Right ventricle myocardium superior (tissue), 1 donor: ENCODE measurements at places on chromosomes 5 and 9. TPM values are rescaled to one million over a fixed set of nuclear protein-coding genes. Genes with fewer than 3 reads are reported as not detected.

GRCh38 chr9:73023025-73023541, 70.2 kb upstream of the ALDH1A1 start:
- DNase-seq, result peak; percentile 47

- no peak for DNase-seq
Observed at GRCh38 chr5:110087829-110088228, 398.1 kb downstream of the MAN2A1 start.

AQP7 gene
- total RNA-seq, result 155 TPM

DNA sequence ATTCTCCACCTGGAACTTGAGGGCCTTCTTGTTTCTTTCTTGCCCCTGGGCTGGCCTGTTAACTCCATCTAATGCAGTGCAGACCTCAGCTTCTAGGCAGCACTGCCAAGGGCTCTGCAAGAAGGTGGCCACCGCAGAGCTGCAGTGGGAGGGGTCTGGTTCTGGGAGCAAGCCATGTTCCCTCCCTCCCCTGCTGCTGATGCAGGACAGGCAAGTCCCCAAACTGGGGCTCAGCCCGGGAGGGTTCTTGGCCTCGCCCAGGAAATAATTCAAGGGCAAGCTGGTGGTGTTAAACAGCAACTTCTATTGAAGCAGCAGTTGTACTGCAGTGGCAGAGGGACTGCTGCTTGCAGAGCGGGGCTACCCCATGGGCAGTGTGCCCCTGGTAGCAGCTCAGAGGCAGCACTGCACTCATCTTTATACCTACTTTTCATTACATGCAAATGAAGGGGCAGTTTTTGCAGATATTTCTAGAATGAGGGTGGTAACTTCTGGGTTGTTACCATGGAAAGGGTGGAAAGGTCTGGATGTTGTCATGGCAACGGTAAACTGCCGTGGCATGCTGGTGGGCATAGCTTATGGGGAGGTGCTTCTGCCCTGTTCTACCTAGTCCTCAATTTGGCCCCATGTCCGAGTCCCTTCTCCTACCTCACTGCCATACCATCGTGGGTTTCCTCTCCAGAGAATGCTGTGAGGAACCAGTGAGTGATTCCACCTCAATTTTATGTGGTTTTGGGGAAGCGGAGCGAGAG, 82.1 kb downstream of the WDR41 start:
- no peak for DNase-seq

DNA sequence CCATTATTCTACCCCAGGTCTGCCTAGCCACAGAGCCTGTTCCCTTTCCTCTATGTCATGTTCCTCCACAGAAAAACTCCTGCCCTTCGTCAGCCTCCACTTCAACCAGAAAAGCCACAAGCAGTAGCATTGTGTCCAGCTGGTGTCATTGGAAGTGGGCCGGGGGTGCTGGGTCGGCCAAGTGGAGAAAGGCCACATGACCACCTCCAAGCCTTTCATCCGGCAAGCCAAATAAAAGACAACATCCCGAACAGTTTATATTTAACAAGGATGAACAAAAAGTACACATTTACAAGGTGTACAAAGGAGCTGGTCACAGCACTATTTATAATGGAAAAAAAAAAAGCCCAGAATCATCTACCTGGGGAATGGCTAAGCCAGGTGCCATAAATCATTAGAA, 16.1 kb upstream of the SPOCK1 start:
- DNase-seq, result no peak

DNA sequence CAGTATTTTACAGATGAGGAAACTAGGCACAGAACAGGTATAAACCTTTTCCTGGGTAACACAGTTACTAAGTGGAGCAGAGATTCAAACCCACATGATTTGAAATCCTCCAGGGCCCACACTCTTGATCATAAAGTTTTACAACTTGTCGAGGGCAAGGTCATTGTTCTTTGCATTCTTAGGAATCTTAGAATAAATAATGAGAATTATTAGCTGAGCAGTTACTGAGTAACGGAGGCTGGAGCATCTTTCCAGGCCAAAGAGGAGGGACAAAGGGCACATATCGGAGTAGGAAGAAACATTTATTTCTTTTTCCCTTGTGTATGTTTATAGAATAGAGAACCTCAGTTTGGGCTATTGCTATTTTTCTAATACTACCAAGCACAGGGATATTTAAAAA, 27.1 kb upstream of the F2R start:
- no peak for DNase-seq

OBP2B gene
- total RNA-seq, result not detected

DNA sequence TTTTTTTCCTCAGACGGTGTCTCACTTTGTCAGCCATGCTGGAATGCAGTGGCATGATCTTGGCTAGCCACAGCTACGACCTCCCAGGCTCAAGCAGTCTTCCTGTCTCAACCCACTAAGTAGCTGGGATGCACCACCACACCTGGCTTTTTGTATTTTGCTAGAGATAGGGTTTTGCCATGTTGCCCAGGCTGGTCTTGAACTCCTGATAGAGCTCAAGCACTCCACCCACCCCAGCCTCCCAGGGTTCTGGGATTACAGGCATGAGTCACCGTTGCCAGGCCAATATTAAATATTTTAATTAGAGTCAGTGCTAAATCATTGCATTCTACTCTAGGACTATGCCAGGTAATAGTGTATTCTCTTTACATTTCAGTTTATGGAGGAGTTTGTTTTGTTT, 41.5 kb downstream of the UBE2R2 start:
- no peak for DNase-seq

RMRP gene
- total RNA-seq, result 19,155 TPM

DNA sequence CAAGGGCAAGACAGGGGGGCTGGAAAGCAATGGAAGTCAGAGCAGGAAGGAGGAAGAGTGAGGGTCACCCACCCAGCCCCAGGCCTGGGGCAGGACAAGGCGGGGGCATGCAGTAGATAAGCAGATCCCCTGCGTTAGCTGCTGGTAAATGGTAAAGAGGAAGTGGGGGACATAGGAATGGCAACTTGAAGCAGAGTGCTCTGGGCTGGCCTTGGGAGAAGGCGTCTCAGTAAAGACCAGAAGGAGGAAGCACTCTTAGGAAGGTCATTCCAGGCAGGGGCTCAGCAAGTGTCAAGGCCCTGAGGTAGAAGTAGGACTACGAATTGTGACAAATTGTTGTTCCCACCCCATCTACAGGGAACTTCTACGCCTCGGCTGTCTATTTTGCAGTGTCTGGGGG, 15.1 kb downstream of the TCOF1 start:
- DNase-seq, result no peak

NFIB gene
- total RNA-seq, result 104 TPM

- no peak for DNase-seq
Observed at GRCh38 chr9:36566813-36567221, 5.9 kb upstream of the MELK start.

DNA sequence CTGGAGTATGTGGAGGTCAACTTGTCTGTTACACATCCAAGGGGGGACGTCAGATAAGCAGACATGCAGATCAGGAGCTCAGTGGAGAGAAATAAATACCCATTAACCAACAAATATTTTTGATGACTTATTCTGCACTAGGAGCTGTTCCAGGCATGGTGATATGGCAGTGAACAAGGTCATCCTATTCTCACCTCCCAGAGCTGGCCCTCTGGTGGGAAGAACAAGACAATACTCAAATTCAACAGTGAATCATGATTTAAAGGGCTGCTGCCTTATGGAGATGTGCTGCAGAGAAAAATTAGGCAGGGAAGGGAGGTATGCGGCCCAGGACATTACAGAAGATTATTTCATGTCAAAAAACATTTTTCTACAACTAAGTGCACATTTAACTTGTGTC, 36.5 kb downstream of the SYK start:
- DNase-seq, result no peak

DNA sequence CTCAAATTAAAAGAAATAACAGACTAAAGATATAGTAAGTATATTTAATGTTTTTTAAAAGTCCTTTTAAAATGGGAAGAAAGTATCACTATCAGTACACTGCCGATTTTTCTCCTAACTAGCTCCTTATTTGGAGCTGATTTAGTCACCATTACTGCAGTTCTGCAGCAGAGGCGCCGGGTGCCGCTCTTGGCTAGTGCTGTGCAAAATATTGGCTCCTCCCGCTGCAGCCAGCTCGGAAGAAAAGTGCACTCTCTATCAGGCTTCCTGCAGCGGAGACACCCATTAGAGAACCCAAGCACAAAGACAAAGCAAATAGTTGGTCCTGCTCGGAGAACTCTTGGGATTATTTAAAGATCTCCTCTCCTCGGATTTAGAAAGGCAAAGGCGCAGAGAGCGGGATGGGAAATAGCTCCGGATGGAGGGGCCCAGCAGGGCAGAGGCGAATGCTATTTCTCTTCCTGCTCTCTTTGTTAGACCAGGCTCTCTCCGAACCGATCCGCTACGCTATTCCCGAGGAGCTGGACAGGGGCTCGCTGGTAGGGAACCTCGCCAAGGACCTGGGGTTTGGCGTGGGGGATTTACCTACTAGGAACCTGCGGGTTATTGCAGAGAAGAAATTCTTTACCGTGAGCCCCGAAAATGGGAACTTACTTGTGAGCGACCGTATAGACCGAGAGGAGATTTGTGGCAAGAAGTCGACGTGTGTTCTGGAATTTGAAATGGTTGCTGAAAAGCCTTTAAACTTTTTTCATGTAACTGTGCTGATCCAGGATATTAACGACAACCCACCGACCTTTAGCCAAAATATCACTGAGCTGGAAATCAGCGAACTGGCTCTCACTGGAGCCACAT, at the start of gene PCDHGB3:
Gene PCDHGB3, plus strand, starts transcription at position 249 of the 855 bp plus-strand sequence. Its CDS starts 153 bp downstream, at position 402.
- DNase-seq, result peak; percentile 75

DNA sequence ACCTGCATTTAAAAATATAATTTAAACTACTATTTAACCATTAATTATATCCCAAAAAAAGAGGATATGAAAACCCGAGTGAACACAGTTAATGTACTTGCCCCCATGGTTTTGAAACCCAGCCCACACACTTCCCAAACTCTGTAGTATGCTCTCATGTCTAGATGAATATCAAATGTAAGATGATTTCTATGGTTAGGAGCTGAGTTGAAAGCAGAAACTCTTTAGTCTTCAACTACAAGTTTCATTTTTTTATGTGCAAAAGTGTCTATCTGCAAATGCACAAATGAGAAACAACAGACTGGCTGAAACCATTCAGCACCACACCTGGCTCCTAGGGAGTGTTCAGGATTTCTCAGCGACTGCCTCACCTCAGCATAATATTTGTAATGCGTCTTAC, 183.3 kb downstream of the SEMA5A start:
- no peak for DNase-seq

TMEFF1 gene
- total RNA-seq, result not detected

QSOX2 gene
- total RNA-seq, result 7.7 TPM

DNA sequence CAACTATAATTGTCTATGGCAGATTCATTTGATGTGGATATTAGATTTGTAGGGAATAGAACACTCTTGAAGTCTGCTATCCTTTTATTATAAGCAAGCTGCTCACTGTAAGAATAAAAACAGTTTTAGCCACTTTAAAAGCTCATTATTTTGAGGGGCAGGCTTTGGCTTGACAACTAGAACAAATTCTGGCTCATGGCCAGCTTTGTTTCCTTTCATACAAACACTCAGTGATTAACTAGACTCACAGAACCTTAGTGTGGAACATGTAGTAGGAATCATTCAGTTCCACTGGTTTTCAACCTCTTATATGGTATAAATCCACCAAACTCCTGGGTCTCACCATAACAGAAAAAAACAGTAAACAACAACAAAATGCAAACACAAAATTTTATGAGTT, 27.4 kb upstream of the CEP120 start:
- no peak for DNase-seq

FOXD4L4 gene
- not detected for total RNA-seq

DMAC1 gene
- 130 TPM for total RNA-seq

HBEGF gene
- total RNA-seq, result 21.7 TPM

SCGB3A2 gene
- not detected for total RNA-seq

DNA sequence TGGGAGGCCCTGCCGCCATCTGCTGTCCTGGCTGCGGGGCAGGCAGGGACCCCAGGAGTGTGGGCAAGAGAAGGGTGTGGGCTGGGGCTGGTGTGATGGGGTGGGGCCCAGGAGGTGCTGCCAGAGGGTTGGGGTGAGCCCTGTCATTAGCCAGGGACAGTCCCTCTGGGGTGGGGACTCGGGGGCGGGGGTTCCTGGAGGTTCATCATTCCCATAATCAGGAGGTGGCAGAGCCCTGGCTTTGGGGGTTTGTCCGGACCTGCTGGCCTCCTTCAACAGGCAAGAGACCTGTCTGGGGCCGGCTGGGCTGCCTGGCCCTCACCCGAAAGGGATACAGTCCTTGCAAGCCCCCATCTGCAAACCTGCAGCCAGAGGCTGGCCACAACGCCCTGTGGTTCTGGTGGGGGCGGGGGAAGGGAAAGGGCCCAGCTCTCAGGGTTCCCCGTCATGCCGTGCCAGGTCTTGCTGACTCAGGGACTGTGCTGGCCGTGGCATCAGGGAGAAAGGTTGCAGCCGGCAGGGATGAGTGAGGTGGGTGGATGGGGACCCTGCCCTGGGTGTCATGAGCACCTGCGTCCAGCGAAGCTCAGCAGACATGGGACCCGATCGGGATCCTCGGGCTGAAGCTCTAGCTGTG, 65.2 kb downstream of the MRPL36 start:
- no peak for DNase-seq
